ENCODE measurements at places on chromosomes 6 and 20.

DNA sequence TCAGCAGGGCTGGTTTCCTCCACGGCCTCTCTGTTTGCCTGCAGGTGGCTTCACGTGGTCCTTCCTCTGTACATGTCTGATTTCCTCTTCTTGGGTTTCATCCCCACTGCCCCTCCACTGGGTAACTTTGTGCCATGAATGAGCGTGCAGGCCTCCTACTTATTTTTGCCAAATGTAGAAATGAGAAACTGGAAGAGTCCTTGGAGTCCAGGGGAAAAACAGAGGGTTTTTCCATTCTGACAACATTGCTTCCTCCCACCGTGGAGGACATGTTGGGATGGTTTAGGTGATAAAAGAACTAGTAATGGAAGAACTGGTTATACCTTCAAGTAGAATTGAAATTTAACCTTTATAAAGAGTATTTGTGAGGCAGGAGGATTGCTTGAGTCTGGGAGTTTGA is 699.5 kb downstream of the QKI start:
- DNase-seq, result no peak

DNA sequence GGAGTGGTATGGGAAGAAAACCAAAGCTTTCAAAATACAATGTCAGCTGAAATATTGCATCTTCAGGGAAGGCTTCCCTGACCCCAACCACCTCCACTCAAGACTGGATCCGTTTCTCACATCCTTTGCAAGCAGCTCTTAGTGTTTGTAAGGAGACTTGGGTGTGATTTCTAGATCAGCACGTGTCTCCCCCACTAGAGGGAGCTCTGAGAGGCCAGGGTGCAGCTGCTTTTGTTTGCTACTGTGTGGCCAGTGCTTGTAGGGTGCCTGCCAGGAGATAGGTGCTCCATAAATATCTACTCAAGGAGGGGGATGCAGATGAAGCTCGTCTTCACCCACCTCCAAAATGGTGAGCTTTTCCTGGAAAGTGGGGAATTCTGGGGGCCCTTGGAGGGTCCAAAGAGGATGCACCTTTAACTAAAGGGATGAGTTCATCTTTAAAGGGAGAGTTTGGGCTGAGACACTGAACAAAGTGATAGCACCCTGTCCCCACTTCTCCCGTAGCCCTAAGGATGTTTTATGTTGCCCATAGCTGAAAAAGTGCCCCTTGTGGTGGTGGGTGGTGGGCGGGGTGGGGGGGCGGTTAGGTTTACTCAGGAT is 52.6 kb upstream of the MAFB start:
- no peak for DNase-seq

DNA sequence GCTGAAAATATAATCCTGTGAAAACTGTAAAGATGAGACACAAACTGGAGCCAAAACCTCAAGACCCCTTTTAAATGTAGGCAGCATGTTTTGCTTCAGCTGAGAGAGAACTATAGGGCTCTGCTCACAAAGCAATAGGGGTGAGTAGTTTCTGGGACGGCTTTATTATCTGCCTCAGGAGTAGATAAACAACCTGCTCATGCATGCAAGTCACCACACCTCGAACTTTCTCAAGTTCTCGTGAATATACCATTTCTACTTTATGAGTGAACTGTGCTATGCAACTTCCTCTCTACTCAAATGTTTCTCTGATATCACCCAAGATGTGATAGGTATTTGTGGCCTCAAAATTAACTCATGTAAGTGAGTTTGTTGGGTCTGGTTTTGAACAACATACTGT is 7.5 kb upstream of the OOEP start:
- no peak for DNase-seq

DNA sequence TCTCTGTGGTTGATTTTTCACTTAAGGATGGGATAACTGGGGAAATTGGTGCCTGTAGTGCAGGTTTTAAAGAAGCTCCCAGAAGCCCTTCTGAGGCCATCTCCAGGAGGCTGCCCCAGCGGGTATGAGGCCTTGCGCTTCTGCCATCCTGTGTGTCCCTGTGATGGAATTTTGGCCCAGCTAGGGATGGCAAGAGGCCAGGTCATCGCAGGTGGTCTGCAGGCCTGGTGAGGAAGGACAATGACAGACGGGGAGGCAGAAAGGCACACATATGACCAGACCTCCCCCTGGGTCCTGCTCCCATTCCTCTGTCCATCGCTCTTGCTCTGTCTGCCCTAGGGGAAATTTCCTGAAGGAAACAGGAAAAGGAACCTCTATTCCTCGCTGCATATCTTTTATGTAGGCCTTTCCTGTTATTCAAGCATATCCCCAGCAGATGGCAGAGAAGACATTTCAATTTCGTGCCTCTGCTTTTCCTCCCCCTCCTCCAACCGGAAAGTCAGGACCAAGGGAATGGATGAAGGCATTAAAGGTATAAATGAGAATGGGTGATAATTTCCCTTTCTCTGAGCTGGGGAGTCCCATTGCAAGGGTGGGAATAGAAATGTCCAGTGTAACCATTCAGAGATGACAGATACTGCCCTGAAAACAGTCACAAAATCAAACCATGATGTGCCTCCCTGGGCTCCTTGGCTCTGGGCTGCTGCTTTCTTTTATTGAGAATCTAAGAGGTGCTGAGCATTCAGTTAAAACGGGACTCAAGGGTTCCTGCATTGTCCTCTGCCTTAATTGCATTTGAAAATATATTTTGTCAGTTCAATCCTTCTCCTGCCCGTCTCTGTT is 17.6 kb upstream of the HLA-F start:
- DNase-seq, result no peak

DNA sequence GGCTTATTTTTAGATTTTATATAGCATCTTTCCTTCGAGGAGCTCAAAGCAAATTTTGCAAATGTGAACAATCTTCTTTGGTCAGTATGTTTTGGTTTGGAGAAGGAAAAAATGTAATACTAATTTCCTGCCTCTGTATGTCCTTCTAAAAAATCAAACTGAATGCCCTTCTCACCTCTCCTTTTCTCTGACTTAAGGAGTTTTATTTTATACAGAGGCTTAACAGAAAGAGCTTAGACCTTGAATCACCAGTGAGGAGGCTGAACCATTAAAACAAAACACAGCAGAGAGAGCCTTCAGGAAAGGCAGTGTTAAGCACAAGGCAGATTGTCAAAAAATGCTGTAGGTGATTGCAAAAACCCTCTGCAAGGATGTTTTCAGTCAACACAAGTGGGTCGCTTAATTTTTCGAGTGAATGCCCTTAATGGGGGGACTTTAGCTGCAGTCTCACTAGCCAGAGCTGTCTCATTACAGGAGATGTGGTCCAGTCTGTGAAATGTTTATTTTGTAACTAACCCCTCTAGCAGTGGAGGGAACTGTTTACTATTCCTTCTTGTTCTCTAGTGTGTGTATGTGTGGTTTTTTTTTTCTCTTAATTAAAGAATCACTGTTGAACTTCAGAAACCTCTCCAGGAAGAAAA is 481.3 kb upstream of the CITED2 start:
- no peak for DNase-seq
